ENCODE measurements at places on chromosomes 3 and 15.

DNA sequence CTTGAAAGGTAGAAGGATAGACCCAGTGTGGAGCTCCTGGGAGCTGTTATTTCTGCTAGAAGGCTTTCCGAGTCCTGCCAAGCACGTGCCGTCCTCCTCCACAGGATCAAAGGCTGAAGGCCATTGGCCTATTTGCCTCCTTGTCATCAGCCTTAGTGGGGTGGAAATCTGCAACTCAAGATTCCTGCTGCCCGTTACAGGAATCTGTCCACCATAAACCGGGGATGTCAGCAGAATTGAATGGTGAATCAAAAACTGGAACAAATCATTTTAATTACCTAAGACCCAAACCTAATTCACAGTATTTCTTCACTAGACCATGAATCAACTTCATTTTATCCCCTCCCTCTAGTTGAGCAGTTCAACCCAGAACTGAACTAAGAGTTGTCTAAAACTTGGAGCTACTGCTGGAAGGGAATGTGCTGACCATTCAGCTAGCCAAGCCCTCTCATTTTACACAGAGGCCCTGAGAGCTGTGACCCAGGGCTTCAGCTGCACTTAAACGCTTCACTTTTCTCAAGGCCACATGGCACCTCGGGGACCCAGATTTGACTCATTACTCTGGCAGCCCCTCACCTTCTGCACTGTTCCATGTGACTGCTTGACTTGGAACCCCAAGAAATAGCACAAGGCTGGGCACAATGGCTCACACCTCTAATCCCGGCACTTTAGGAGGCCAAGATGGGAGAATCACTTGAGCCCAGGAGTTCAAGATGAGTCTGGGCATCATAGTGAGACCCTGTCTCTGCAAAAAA lies 36.8 kb upstream of the KIF23 start:
- no peak for DNase-seq

DNA sequence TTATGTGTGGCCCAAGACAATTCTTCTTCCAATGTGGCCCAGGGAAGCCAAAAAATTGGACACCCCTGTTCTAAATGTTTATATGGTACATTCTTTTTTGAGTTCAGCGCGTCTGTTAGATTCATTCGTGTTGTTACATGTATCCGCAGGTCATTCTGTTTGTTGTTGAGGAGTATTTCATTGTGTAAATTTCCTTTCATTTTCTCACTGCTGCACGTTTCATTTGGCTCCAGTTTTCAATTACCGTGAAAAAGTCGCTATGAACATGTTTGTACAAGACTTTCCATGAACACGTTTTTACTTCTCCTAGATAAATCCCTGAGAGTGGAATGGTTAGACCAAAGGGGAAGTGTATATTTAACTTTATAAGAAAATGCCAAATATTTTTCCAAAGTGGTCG lies 7.5 kb upstream of the OPA1 start:
- DNase-seq = no peak

GRCh38 chr3:130699765-130700164 lies 46.9 kb downstream of the PIK3R4 start:
- DNase-seq = peak; percentile 31

DNA sequence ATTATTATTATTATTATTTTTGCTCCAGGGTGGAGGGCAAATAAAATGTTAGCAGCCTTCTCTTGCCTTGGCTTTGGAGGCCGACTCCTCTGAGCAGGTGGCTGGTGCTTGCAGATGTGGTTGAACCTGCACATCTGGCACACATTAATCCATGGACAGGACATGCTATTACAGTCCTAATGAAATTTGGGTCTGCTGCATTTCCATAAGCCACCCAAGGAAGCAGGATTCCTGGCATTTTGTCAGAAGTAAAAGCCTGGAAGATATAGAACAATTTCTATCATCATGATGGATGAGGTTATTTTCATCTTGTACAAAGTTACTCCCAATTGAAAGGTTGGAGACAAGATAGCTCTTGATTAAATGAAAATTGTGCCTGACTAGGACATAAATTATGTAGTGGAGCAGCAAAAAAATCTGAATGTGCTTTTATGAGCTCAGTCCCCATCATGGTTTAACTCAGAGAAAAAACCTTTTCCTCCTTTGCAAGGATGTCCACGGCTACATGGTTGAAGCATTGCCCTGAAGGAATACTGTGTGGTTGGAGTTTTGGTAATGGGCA lies 130.9 kb upstream of the RGMA start:
- DNase-seq = no peak

DNA sequence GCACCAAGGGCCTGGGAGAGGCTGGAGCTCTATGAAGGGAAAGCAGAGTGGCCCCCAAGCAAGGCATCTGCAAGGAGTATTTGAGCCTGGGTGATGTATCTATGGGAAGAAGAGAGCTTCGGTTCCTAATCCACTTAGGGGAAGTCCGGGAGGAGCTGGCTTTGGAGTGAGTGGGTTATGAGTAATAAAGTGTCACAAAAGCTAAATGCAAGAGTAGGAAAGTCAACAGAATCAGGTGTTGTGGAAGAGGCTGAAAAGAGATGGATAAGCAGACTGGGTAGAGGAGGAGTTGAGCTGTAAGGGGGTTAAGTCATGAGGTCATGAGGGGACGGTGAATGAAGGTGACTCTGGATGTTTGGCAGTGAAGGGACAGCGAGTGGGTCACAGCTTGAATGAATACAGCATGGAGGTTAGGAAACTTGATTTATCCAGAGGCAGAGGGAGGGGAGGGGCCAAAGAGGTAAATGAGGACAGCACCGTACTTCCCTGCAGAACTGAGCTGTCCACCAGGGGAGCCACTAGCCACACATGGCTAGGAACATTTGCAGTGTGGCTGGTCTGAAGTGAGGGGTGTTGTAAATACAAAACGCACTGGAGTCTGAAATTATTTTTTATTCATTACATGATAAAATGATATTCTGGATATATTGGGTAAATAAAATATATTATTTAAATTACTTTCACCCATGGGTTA lies 83.3 kb downstream of the ADCY5 start:
- DNase-seq = peak; percentile 71

DNA sequence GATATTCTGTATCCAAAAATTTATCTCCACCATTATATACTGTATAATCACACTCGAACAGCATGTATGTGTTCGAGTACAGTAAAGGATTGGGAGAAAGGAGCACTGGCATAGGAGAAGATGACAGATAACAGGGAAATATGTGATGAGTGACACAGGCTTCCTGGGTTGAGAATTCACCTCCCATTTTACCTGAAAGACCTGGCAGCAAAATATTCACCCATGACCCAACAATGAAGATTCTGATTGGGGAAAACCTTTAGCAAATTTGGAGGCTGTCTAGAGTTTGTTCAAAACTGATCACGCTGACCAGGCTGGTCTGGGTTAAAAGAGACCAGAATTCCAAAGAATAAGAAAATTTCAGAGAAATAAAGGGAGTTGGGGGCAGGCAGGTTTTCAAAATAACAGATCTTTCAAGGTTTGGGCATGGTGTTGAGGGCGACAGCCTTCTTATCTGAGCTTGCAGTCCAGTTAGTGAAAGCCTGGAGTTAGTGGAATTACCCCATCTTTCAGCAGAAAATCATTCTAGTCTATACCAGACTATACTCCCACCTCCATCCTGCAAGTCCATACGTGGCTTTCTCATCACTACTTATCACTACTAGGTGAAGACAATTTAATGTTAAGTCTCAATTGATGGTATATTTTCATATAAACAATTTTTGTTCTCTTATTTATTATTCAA lies 42.8 kb upstream of the RSL24D1 start:
- no peak for DNase-seq

- DNase-seq = no peak
These were observed 62.8 kb downstream of the ATP2C1 start for GRCh38 chr3:130956721-130957120.

DNA sequence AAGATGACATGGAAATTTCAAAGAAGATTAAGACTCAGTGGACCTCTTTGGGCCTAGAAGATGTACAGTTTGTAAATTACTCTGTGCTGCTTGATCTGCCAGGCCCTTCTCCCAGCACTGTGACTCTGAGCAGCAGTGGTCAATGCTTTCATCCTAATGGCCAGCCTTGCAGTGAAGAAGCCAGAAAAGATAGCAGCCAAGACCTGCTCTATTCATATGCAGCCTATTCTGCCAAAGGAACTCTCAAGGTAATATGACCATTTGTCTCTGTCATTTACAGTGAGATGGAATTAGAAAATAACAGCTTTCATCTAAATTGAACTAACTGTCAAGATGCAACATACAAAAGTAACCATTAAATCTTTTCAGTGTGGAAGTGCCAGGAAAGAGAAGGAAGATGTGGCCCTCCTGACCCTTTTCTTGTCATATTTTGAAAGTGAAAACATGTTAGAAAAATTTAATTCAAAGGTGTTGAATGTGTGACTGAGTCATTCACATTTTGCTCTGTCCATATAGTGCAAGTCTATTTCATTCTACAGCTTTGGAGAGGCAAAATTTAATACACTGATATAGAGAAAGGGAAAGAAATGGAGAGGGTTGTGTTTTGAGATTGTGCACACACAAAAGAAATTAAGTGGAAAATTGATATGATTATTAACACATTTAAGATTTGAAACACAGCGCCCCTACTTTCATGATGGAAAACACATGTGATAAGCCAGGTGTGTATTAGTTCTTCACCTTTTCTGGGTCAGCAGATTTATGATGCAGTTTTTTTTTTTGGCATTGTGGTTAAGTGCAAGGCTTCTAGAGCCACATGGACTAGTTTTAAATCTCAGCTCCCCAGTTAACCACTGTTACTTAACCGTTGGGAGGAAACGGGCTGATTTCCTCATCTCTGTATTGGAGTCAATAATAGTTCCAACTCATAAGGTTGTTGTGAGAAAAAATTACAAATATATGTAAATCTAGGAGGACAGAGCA lies 375.1 kb downstream of the NAALADL2 start:
- no peak for DNase-seq

DNA sequence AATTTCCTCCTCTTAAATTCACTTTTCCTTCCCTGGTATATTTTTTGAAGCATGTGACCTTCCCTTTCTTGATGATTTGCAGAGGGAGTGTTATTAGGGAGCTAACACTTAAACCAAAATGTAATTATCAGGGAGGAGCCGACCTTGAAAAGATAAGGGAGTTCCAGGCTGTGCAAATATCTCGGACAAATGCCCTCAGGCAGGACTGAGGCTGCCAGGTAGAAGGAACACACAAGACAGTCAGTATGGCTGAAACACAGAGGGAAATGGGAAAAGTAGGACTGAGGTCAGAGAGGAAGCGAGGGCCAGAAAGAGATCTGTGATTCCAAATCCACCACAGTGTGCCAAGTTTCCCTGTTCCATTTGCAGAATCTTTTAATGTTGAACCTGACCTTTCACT lies 221.0 kb downstream of the CNTN3 start:
- DNase-seq = no peak

DNA sequence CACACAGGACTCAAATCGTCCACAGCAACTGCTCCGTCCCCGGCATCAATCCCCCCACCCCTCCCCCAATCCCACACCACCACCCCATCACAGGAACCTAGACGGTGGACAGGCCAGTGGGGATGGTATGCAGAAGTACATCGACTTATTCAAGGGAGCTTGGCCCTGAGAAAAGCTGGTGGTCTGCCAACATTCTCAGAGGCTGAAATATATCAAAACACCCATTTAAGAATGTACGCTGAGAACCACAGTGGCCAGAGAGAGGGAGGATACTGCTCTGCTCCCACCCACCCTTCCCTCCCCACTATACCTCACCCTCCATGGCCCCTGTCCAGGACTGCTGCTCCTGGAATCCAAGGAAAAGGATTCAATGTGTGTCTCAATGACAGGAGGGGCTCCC lies 12.4 kb upstream of the USP3 start:
- DNase-seq = no peak

DNA sequence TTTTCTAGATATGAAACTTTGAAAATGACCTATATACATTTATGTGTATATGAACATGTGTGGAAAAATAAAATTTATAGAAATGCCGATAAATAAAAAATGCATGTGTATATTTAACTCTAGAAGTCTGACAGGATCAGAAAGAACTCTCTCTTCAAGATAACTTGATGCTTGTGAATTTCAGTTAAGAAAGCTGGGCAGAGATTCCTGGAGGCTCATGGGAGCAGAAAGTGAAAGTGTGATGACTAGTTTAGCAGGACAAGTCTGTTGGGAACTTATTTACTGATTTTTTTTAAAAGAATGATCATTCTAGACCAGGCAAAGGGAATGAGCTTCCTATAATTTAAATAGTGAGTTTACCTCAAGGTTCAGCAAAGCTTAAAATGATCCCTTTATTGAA lies 81.5 kb upstream of the KCNAB1 start:
- no peak for DNase-seq

DNA sequence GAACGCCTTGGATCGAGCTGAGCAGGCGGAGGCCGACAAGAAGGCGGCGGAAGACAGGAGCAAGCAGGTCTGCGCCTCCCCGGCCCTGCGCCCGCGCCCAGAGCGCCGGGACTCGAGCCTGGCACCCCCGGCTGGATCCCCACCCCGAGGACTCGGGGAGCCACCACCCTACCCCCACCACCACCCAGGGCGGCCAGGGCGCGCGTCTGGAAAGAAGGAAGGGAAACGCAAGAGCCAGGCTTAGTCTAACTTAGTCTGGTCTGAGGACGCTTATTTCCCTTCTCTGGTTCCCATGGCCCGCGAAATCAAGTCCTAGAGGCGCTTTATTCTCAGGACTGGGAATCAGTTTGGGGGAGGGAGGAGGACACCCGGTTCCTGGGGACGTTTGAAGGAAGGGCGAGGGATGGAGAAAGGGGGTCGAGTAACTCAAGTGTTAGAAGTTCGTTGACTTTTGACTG lies 359 bp downstream of the TPM1 start:
- peak; percentile 39 for DNase-seq

- no peak for DNase-seq
These were observed 102.7 kb downstream of the OSBPL10 start for GRCh38 chr3:31878231-31878838.

- DNase-seq = no peak
These were observed 6.4 kb downstream of the SUCNR1 start for GRCh38 chr3:151879679-151880415.

DNA sequence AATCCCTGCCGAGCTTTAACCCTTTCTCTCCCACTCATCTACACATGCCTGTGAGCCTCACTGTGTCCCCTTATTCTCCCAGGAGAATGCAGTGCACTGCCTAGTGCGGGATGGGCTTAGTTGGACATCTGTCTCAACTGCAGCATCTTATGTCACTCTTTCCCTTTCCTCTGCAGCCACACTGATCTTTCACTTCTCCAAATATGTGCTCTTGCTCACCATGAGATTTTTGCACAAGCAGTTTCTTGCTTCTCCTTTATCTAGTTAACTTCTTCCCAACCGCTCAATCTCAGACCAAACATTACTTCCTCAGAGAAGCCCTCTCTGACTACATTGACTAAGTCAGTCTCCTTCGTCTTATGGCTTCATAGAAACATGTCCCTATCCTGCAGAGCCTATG lies 292.3 kb downstream of the KBTBD8 start:
- DNase-seq = no peak

DNA sequence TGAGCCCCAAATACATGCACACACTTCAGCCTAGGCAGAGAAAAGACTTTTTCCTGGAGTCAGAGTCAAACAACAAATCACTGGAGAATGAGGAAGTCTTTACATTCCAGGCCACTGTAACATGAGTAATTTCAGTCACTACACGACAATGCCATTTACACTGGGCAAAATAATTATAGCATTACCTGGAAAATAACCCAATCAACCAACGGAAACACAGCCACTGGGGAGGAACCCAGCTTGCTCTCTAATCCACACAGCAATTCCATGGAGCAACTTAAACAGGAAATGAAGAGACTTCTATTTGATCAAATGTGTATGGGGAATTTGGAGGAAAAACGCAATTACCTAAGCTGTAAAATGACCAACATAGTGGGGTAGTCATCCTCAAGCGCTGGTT lies 15.2 kb downstream of the FSTL1 start:
- no peak for DNase-seq
